ENCODE measurements at places on chromosomes 1 and 21.

- DNase-seq, result no peak
Measured at GRCh38 chr1:47187926-47188250, 1.9 kb downstream of the PDZK1IP1 start.

DNA sequence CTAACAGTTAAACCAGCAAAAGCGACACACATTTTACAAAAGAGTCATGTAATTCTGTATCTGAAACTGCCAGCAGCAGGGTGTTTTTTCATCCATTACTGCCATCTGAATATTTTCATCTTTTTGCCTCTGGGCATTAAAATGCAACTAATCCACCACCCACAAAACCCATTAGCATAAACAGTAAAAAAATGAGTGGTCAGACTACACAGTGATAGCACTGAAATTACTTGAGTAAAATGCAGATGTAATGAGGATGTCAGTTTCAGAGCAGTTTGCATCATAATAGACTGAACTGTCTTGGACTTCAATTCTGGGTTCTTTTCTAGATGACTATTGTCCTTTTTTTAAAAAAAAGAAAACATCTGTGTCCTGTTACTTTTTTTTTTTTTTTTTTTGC, 132.3 kb downstream of the GABPA start:
- DNase-seq, result no peak

- peak; percentile 20 for DNase-seq
Measured at GRCh38 chr21:43194303-43195120, 25.7 kb downstream of the CRYAA start.

DNA sequence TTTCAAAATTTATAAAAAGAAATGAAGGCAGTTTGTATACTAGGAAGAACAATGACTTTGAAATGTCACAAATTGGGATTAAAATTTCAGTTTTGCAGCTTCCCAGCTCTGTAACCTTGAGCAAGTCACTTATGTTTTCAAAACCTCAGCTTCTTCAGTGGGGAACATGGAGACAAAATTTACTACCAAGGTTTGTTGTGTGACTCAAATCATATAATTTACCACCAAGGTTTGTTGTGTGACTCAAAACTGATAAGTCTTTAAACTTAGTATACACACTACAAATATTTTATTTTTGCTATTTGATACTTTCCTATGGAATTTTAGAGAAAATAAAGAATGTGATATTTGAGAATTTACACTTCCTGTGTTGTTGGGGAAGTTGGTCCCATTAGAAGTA, 219.9 kb downstream of the KCTD3 start:
- DNase-seq, result no peak

DNA sequence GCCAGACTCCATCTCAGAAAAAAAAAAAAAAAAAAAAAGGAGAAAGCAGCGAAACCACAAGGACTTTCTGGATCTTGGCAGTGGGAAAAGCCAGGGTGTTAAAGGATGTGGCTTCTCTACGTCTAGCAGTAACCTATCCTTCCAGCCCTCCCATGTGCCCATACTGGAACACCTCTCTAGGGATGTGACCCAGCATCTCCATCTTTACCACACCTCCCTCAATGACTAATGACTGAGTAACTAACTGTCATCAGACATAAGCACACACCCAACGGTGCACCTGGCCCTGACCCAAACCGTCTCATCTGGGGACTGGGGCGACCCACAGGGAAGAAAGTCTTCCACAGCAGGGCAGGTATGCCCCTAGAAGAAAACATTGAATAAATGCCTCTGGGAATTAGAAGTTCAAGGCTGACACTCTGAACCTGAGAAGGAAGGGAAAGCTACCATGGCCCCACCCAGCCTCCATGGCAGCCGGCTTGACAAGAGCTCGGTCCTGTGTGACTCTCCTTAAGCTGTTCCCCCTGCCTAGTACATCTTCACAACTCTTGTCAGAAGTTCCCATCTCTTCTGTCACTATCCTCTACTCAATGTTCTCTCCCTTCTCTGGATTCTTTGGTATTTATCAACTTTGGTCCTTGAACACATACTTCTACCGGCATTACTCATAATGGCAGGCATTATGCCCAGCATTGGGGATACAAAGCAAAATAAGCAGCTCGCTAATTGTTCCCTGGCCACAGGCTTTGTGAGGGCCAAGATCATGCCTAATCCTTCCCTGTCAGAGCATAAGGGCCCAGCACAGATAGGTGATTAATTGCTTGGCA, 14.8 kb upstream of the PAQR6 start:
- DNase-seq, result no peak

DNA sequence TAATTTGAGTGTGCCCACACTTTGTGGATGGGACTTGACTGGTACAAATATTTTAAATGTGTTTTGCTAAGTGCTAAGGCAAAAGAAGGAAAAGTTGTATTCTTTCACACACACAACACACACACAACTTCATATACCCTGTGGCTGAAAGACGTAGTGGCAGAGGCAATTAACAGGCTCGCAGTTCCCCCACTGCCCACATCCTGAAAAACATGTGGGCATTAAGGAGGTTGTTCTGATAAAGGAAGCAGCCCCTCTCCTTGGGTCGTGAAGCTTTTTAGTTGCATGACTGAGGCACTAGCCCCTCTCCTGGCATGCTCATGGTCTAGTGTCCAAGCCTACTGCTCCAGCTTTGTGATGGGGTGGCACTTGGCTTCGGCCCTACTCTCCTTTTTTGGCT, 14.3 kb upstream of the ADAM30 start:
- DNase-seq, result no peak

GRCh38 chr1:10615332-10615731, 140.6 kb downstream of the PEX14 start:
- DNase-seq, result no peak

GRCh38 chr1:232917053-232917452, 33.4 kb upstream of the NTPCR start:
- DNase-seq, result no peak

- no peak for DNase-seq
Measured at GRCh38 chr1:62826901-62827300, 43.0 kb downstream of the ATG4C start.

DNA sequence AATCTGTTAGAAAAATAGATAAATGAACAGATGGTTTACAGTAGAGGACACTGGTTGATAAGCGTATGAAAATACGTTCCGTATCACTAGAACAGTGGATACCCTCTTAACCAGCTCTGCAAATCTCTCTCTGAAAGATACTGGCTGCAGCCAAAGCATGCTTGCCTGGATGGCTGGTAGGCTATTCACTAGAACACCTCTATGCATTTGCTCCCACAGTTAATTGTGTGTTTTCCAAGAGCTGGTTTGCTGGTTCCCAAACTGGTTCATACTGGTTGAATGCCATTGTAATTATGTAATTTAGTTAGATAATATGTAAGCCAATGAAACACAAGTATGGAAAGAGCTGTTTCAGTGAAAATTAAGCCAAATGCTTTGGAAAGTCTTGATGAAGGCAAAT, 126.6 kb downstream of the C1orf21 start:
- no peak for DNase-seq

- no peak for DNase-seq
Measured at GRCh38 chr21:44377922-44378645, 24.7 kb downstream of the TRPM2 start.

DNA sequence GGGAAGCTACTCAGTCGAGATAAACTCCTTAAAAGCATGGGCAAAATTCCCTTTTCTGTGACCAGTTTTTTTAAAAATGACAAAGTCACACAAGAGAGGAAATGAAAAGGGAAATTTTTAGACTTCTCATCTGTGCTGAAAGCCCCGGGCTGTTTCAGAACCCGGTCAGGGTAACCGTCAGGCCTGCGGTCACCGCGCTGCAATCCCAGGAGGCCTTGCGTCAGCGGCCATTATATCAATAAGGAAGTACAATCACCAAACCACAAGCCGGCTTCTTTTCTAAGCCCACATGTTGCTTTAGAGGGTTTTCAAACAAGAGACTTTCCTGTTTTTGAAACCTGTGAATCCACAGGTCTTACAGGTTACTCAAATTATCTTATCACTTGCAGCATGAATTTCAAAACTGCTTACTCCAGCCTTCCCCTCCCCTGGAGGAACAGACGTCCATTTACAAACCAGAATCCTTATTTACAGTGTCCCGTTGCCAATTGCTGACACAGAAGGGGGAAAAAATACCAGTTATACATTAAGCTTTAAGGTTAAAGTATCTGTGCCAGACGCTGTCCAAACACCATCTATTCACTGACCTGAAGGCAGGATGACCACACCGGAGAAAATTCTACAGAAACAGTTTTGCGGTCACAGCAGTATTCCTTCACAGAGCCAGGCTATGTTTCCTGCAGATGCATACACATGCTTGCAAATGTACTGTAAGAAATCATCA, 165.3 kb downstream of the TOMM20 start:
- DNase-seq, result no peak

GRCh38 chr1:214463596-214463995, 87.8 kb downstream of the PTPN14 start:
- no peak for DNase-seq

DNA sequence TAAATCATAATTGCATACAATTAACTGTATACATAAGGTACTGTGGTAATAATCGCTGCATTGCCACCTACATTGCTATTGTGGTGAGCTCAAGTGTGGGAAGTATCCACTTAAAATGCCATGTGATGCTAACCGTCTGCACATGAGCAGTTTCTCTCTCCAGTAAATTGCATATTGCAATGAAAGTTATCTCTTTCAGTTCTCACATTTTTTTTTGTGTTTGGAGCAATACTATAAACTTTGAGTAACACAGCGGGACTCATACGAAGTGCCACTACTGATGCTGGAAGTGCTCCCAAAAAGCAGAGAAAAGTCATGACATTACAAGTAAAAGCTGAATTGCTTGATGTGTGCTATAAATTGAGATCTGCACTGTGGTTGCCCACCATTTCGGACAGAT, 38.5 kb downstream of the DISC1 start:
- no peak for DNase-seq

DNA sequence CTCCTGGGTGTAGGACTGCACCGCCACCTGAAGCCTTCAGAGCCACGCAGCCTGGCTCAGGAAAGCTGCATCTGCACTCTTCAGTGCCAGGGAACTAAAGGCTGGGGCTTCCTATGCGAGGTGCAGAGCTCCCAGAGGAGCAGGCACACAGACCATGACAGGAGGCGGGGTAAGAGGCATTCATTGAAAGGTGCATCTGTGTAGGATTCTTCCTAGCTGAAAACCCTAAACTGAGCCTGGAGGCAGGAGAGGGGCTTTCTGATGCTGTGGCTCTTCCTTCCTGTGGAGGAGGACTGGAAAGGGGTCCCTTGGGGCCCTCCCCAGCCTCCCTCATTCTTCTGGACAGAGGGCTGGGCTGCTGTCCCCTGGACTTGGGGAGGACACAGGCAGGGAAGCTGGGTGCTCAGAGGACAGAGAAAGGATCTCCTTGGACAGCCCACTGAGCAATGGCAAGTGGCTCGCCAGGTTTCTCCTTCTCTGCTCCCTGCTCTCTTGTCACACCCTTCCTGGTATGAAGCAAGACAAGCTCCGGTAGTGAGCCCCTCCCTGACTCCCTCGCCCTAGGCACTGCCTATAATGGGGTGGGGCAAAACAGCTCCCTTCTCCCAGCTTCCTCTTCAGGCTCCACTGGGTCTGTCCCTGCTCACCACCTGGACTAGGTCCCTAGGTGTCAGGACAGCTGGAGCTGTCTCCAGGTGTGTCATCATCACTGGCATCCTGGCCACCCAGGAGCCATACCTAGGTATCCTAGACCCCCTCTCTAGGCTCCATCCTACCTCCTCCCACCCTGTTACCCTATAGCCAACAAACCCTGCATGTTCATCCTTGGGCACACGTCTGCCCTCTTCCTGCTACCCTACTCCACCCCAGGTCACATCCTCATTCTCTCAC, 20.0 kb downstream of the S100A6 start:
- DNase-seq, result no peak

DNA sequence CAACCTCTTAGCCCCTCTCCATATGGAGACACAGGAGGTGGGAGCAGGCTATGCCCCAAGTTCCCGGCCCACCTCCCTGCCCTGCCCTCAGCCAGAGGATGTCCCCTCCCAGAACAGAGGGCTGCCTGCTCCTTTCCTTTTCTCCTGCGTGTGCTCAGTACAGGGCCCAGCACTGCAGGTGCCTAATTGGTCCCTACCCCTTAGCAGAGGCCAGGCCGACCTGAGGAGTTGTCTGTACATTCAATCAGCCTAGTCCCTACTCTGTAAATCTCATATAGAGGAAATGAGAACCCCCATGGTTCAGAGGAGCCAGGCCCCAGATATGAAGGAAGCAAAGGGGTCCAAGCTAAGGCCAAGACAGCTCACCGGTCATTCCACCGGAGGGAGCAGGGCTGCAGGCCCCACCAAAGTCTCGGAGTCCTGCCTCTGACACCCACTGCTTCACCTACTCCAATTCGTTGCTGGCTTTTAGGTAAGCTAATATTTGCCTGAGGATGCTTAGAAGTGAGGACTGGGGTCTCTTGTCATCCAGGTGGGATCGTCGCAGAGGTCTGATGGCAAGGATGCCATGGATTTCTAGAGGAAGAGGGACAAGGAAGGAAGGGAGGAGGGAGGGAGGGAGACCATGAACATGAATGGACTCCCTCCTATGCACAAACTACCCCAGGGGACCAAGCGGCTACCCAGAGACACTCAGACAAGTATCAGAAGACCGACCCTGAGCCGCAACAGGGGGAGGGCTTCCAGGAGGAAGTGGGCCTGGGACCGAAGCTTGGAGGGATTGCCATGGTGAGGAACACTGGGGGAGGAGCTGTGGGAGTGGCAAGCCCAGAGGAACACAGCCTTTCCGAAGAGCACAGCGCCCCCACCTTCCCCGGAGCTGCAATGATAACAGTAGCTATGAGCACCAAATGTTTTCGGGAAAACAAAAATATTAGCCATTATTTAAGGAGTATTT, 30.4 kb upstream of the FOXO6 start:
- no peak for DNase-seq

DNA sequence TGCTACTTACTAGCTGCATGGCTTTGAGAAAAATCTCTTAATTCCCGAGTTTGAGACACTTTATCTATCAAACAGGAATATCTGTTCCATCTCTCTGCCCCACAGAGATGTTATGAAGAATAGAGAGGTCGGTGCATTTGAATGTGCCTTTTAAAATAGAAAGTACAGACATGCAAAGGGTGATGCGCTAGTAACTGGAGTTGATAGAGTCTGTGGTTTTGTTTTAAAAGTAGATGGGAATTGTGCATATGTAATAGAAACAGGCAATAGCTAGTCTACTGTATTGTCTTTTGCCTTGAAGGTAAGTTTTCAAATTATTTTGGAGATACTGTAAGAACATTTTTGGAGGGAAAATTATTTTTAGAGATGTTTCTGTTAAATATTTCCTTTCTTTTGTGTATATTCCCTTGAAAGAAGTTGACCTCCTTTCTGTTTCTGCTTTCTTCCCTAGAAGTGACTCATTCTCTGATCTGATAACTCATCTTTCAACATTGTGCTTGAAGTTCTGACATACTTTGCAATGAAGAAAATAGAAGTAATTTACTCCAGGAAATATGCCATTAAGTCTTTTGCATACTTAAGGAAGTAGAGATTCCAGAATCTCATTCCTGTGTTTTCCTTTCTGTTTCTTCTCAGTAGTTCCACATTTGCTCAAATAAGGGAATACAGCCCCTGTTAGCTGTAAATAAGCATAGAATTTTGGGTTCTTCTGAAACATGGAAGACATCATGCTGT, 151.6 kb downstream of the SDCCAG8 start:
- DNase-seq, result no peak

GRCh38 chr1:27114546-27114945, 40.4 kb downstream of the SLC9A1 start:
- no peak for DNase-seq

GRCh38 chr1:98179151-98179773, 258.4 kb upstream of the DPYD start:
- DNase-seq, result peak; percentile 55

- no peak for DNase-seq
Measured at GRCh38 chr21:45830221-45830640, 151.3 kb upstream of the COL6A1 start.

- DNase-seq, result peak; percentile 90
Measured at GRCh38 chr1:149885339-149886120, 13.8 kb upstream of the BOLA1 start.

Data from dorsolateral prefrontal cortex (tissue), 122 donors.